ENCODE measurements at places on chromosomes 7 and 10. TPM values are rescaled to one million over a fixed set of nuclear protein-coding genes. Genes with fewer than 3 reads are reported as not detected.

Gene TMEM26
- total RNA-seq, result 0.33 TPM

Gene ASB15
- not detected for total RNA-seq

Gene NUP42
- 22.7 TPM for total RNA-seq

Gene AKR1C8
- not detected for total RNA-seq

Gene CRTAC1
- total RNA-seq, result not detected

Gene SLC13A1
- not detected for total RNA-seq

Gene CREB3L2
- total RNA-seq, result 31.3 TPM

Gene UCMA
- not detected for total RNA-seq

Gene ADAM8
- total RNA-seq, result 0.73 TPM

Gene GRM3
- not detected for total RNA-seq

Gene WNT8B
- not detected for total RNA-seq

Gene EBLN1
- total RNA-seq, result not detected

Gene GIMAP8
- total RNA-seq, result not detected

Gene AASS
- total RNA-seq, result 44.9 TPM

Gene MALSU1
- total RNA-seq, result 92.7 TPM

Gene FOXP2
- total RNA-seq, result 1.7 TPM

Gene CPVL
- total RNA-seq, result 1.4 TPM

Gene RASSF4
- 11.3 TPM for total RNA-seq

Gene IL6
- total RNA-seq, result 14.5 TPM

Gene ARHGAP12
- total RNA-seq, result 58.0 TPM

Gene CRYGN
- total RNA-seq, result not detected

Gene DRGX
- total RNA-seq, result not detected

Gene TMEM229A
- total RNA-seq, result not detected

Gene FIGNL1
- 10.7 TPM for total RNA-seq

Gene LEP
- not detected for total RNA-seq

Gene SPDYE1
- total RNA-seq, result not detected

Gene ACTR3C
- 0.73 TPM for total RNA-seq

Gene ZP3
- total RNA-seq, result 2.8 TPM

Gene MSS51
- 0.67 TPM for total RNA-seq

Gene TAS2R41
- not detected for total RNA-seq

Gene LIPN
- not detected for total RNA-seq

Gene MMP21
- not detected for total RNA-seq

Gene KCNIP2
- total RNA-seq, result 2.0 TPM

Gene ADAMTS14
- 1.5 TPM for total RNA-seq

Gene PHKG1
- 0.15 TPM for total RNA-seq

Gene PRRT4
- total RNA-seq, result 2.5 TPM

Gene PRKG1
- total RNA-seq, result 8.9 TPM

Gene SPDYE9
- total RNA-seq, result not detected

Gene HTR5A
- total RNA-seq, result under 0.01 TPM

Gene RNF32
- not detected for total RNA-seq

Gene PTF1A
- total RNA-seq, result not detected

Gene CALML3
- total RNA-seq, result not detected

Gene SYNPO2L
- not detected for total RNA-seq

Gene ZNF239
- 1.7 TPM for total RNA-seq

Gene OR6V1
- total RNA-seq, result not detected
